Activated CD8-positive, alpha-beta memory T cell treated with anti-CD3 and anti-CD28 coated beads, Interleukin-2, amount 10 ng/mL, durations not matched to agents 7 days and 5 days (primary cell): ENCODE measurements at places on chromosomes 1 and 21. TPM values are rescaled to one million over a fixed set of nuclear protein-coding genes. Genes with fewer than 3 reads are reported as not detected.

The LMO4 gene
- total RNA-seq: 49.2 TPM

The UMODL1 gene
- total RNA-seq: 0.05 TPM

The ZNF593OS gene
- total RNA-seq: not detected

The AADACL4 gene
- not detected for total RNA-seq

GRCh38 chr1:153542956-153543711 is 2.4 kb upstream of the S100A5 start:
- DNase-seq: no peak

DNA sequence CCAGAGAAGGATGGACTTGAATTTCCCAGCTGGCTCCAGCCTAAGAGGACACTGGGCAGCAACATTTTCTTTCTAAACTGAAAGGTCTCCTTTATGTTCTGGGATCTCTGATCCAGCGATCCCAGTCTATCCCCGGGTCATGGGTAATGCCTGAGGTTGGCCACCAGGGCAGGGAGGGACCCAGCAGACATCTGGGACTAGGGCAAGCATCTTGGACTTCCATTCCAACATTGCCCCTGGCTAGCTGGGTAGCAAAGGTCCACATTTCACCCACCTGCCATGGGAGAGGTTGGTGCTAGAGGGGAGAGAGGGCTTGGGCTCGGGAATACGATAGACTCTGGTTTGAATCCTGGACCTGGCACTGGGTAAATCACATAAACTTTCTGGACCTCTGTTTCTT is 84.6 kb downstream of the LRRN2 start:
- no peak for DNase-seq

DNA sequence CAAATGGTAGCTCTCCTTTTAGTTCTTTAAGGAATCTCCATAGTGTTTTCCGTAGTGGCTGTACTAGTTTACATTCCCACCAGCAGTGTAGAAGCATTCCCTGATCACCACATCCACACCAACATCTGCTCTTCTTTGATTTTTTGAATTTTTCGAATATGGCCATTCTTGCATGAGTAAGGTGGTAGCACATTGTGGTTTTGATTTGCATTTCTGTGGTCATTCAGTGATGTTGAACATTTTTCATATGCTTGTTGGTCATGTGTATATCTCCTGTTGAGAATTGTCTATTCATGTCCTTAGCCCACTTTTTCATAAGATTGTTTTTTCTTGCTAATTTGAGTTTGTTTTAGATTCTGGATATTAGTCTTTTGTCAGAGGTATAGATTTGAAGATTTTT is 84.6 kb upstream of the B3GALT2 start:
- no peak for DNase-seq

DNA sequence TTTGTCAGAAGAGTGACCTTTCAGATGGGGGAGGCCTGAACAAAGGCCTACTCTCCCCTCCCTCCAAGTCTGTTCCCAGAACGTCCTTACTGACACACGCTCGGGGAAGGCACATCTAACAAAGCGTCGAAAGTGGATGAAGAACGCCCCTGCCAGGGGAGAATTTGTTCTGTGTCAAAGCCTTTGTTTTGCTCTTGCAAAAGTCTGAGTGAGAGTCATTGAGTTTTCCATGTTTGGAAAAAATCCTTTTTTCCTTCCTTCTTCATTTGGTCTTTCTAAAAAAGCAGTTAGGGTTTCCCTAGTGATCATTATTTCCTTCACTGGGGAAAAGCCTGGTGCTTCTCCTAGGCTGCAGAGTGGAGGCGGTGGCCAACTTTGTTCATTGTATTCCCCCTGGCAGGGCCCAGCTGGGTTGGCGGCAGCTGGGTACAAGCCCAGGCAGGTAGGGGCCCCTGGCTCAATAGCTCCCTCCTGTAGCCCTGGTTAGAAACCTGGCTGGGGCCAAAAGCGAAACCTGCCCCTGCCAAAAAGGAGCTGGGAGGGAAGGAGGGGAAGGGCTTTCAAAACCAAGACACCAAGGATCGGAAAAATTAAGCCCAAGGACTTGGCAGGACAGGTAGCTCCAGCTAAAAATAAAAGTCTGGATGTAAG is 81.1 kb downstream of the ITPKB start:
- DNase-seq: no peak

DNA sequence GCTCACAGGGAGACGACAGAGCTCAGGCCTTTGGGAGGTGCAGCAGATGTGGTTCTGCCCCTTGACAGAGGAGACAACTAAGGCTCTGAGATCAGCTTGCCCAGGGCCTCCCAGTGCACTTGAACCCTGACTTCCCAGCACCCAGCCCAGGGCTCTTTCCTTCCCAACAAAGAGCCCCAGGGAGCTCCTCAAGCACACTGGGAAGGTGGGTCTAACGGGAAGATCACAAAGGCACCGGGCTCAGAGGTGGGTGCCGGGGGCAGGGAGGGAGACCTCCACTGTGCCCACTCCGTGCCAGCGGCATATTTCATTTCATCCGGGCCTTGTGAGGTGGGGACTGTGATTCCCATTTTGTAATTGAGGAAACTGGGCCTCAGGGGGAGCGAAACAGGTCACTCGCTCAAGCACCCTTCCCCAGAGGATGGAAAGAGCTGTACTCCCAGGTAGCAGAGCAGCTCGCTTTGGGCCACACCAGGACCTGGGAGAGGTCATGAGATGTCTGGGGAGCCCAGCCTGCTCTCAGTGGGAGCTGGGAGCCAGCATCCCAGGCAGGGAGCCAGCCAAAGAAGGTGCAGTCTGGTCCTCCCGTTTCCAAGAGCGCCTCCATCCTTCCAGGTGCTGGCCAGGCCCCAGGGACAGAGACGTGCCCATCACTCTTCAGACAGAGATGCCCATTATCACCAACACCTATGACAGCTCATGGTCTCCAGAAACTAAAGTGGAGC is 82.3 kb downstream of the SYT2 start:
- no peak for DNase-seq

DNA sequence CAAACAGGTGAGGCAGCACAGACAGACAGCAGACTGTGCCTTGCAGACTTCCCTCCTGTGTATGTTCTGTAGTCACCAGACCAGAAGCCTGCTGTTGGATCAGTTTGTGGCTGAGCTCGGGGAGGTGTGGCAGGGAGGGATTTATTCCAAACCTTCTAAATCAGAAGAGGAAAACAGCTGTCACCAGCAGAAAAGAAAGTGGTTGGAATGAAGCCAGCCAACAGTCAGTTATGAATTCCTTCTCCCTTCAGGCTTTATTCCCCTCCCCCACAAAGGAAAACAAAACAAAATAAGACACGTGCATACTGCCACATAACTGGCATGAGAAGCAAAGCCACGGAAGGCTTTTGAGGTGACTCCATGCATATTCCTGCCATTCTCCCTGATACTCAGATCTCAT is 19.0 kb upstream of the PIGV start:
- no peak for DNase-seq

DNA sequence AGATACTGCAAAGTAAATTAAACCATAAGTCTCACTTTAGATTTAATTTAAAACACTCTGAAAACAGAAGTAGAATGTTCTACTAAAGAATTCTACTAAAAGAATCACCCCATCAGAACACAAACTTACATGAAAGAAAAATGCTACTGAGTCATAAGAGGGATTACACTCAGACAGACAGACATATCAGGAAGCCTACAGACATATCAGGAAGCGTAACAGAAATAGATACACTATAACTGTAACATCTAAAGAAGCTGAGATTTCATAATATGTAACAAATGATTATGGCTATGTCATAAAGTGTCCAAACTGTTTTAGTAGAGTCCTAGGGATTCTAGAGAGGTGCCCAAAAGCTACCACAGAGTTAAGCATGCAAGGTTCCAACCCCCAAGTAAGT is 23.9 kb downstream of the FOXJ3 start:
- DNase-seq: no peak

DNA sequence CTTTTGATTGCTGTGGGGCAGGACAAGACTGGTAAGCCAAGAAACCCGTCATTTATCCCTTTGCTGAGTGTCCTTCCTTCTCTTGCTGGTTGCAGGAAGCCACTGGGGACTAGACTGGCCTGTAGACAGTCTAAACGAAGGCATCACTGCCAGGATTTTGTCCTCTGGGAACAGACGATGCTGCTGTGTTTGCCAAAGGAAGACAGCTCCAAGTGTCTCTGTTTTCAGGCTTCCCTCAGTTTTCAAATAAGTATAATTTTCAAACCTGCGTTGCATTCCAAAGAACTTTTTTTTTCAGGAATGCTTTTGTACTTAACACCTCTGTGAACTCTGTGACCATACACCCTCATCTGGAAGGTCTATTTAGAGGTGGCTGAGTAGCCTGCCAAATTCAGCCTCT is 269.4 kb downstream of the HLX start:
- DNase-seq: no peak

DNA sequence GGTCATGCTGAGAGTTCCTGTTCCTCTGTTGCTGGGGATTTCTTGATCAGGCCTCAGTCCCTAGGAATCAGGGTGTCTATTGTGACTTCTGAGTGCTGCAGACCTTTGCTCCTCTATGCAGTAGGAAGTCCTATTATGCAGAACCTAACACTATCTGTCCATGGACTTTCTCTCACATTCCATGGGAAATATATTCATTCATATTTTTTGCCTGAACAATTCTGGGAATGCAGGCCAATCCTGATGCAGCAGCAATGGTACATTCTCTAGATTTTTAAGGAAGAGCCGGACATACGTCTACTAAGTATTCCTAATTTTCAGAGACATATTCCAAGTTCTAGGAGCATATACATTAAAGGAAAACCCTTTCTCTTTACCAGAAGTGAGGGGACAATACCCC is 61.1 kb upstream of the C1orf87 start:
- DNase-seq: no peak

GRCh38 chr1:100982793-100983192 is 42.8 kb downstream of the DPH5 start:
- DNase-seq: no peak

GRCh38 chr1:86441581-86441980 is 17.6 kb downstream of the CLCA2 start:
- DNase-seq: no peak

DNA sequence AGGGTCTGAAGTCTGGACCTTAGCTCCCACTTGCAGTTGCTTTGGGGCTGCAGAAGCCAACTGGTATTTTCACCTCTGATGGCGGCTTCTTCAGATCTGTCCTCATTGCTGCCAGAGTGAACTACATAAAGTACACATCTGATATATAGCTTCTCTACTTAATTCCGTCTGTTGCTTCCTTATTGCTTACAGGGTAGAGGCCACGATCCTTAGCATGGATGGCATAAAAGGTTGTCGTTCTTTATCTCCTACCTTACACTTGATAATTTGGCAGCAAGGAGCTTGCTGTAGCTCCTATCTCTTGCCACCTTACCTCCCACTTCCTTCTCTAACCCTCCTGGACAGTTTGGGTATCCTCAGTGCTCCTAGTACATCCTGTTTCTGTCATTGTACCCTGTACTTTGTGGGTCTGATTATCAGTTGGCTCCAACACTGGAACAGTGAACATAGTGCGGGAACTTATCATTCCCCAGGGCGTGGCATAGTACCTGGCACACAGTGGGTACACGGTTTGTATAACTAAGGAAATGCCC is 30.9 kb upstream of the NBL1 start:
- DNase-seq: no peak

DNA sequence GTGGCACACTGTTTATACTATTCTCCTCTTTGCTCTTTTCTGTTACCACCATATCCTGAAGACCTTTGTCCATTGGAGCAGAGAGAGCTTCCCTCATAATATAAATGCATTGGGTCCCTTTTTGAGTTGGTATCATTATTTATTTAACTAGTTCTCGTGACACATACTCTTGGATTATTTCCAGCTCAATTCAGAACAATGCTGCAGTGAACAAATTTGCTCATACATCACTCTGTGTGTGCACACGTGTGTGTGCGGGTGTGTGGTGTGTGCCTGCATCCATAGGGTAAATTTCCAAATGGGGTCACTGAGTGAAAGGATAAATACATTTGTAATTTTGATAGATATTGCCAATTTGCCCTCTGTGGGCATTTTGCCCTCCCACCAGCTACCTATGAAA is 5.8 kb downstream of the PLA2G2A start:
- no peak for DNase-seq

DNA sequence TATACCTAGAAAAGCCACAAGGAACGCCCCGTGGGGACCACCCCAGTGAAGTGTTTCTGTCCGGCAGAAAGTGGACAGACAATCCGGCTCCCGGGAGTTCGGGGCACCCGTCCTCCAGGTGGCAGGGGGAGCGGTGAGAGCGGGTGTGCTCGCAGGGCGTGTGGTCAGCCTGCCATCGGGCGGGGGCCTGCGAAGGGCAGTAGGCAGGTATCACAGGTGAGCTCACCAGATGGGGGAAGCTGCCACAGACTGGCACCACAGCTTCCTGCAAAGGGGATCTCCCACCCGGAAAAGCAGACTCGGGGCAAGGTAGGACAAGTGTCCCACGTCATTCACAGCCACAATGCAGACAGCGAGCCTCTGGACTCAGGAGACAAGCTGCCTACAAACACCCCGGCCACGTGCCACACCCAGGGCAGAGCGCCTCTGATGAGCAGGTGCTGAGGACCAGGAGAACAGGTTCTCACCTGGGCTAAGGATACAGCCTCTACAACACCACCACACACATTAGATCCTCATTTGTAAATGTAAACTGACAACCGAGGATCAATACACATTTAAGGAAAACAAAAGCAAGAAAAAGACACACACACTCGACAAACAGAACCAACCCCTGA is 36.4 kb downstream of the VPS26C start:
- no peak for DNase-seq

DNA sequence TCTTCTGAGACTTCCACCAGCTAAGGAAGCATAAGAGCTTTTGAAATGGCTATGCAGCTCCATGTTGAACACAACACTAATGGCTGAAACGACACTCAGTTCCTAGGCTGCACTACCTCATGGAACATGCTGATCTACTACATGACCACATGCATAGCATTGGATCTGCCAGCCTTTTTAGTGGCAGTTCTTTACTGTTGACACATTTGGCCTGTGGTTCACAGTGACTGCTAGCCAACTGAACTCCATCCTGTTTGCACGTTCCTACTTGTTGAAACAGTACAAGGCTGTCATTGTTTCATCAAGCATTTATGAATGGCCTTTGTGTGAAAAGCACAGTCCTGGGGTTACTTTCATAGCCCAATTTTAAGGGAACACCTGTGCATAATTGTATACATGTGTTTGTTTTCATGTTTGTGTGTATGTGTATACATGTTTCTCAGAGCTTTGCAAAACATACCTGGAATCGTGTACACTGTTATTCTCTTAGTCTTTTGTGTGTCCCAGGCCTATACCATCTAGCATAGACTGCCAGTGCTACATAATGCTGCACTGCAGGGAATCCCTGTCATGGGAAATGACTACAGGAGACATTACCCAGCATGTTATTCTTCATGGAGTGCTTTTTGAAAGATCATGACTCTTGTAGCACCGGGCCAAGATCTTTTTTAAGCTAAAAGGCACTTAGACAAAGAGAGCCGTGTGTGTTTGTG is 179.6 kb upstream of the ESRRG start:
- no peak for DNase-seq
